ENCODE measurements at places on chromosomes 3 and 15.

DNA sequence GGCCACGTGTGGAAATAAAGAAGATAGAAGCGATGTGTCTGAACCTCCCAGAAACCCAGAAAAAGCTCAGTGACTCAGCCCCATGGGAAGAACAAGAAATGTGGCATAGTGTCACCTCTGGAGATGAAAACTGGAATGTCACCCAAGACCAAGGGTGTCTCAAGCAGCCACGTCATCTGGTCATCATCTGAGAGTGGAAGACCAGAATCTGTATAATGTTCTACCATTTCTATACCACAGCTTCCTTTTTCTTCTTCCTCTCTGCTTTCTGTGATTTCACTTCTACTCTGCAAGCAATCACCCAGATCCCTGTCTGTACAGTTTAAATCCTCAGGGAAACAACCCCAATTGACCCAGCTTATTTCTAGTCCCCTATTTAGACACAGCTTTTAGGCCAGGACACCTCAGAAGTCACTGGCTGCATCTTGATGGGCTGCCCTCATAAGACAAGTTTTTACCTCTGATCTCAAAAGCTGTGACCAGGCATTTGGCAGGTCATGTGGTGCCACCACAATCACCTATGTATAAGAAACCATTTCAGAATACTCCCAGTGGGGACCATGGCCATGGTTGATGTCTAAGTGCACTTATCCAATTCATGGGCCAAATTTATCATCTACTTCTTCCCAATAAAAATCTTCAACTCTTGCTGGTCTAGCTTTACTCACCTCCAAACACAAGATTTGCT, 278.5 kb upstream of the UMPS start:
- DNase-seq, result no peak

- no peak for DNase-seq
Observed at GRCh38 chr15:29557171-29557570, 265.1 kb downstream of the TJP1 start.

DNA sequence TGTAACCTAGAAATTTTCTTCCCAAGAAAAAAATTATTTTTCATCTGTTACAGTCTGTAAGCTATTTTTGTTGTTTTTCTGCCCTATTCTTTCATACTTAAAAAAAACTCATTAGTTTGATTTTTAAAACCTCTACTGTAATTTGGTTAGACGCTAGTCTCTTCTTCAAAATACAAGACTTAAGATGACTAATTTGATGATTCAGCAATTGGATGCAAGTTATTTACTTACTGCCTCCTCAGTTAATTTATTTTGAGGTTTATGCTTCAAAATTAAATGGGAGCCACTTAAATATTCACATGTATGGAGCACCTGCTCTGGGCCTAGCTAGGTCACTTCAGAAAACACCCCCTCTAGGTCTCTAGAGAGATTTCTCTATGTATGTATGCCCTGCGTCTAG, 132.4 kb downstream of the IQCH start:
- DNase-seq, result no peak

GRCh38 chr15:67707520-67708283, 117.6 kb upstream of the SKOR1 start:
- no peak for DNase-seq

DNA sequence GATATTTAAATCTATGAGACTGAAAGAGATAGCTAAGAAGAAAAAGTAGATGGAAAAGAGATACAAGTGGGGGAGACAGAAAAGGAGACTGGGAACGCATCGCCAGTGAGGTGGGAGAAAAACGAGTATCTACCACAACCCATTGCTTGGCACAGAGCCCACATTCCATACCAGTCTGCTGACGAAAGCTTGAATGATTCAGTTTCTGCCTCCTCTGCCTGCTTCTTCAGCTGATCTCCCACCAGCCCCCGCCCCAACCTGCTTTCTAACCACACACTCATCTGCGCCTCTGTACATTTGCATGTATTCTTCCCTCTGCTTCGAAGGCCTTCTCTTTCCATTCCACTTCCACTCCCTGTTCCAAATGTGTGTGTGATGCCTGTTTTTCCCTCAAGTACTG, 188.1 kb downstream of the USP13 start:
- DNase-seq, result no peak

DNA sequence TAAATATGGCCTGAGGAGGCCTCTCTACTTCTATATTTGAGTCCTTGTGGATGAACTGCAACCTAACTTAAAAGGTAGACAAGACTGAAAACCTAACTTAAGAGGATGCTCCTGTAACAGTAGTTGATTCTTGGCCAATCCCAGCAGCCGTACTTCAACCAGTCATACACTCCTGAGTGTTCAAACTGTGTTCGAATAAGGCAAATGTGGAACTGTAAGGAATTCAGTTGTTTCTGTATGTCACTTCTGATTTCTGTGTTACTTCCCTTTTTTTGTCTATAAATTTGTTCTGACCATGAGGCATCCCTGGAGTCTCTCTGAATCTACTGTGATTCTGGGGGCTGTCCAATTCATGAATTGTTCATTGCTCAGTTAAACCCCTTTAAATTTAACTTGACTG, 20.5 kb downstream of the GALK2 start:
- no peak for DNase-seq

DNA sequence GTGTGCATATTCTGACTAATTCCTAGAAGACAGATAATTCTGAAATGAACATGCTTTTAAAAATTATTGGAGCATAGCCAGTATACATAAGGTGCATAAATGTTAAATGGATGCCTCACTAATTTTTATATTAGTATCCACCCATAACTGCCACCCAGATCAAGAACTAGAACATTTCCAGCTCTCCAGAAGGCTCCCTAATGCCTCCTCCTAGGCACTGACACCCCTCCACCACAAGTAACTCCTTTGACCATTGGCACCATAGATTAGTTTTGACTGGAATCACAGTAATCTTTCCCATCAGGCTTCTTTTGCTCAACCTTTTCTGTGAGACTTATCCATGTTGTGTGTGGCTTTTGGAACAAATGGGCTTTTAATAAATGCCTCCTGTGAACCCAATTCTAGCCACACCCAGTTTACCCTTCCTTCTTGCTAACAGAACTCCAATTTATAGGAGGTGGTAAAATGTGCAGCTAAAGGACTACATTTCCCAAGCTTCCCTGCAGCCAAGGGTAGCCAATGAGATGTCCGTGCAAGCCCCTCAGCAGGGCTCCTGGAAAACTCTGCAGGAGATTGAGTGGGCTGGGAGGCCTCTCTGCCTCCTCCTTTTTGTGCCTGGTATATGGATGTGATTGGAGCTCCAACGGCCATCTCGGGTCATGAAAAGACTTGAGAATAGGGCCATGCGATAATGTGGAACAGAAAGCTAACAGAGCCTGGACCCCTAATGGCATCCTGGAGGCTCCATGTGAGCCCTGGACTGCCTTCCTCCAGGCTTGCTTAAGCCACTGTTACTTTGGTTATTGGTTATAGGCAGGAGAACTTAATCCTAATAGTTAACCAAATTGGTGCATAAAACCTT, 322.6 kb upstream of the TLE3 start:
- DNase-seq, result no peak

GRCh38 chr3:14283813-14284438, 105.3 kb downstream of the LSM3 start:
- DNase-seq, result no peak

- DNase-seq, result no peak
Observed at GRCh38 chr3:167114619-167115018, 265.5 kb downstream of the ZBBX start.

- no peak for DNase-seq
Observed at GRCh38 chr15:29939404-29939803, 117.1 kb upstream of the TJP1 start.

DNA sequence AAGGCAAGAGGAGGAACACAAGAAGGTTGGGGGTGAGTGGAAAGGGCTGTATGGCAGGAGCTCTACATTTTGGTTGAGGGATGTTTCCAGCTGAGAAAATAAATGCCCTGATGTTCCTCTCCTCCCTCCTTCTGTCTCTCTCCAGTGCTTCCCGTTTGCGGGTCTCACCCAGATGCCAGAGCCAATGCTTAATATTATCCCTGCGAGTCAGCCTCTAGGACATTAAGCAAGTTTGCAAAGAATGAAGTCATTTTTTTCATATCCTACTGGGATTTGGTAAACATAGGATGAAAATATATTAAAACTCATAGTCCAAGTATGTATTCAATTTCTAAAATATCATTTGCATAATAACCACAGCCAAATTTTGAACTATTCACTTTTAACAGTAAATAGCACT, 295.9 kb downstream of the CADM2 start:
- no peak for DNase-seq

GRCh38 chr3:123778991-123779622, 105.0 kb downstream of the MYLK start:
- DNase-seq, result no peak

DNA sequence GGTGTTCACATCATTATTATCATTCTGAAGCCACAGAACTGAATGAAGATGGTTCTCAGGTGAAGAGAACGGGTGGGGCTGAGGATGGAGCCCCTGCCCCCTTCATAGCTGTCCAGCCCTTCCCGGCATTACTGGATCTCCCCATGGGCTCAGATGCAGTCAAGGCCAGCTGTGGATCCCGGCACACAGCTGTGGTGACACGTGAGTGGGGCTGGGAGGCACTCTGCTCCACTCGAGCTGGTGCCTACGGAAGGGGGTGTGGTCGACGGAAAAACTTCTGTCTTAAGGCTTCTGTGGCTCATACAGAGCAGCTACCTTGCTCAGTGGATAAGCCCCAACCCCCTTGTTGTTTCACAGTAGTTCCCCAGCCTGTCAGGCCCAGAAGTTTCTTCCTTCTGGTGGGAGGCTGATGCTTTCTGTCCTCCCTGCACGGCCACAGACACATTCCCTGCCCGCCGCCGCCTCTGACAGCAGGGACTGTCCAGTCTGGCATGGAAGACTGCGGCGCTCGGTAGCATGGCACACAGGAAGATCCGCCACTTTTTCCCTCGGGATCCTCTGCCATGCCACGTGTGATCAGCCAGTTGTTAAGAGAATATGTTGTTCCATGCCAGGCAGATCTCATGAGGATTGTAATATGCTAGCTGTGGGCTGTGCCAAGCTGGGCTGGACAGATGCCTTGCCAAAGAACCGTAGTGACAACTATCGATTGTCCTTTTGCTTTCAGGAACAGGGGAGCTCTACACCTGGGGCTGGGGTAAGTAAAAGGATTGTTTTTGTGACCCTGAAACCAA, 5.8 kb downstream of the RCCD1 start:
- no peak for DNase-seq

GRCh38 chr15:48371961-48372360, 40.7 kb downstream of the DUT start:
- DNase-seq, result no peak

- DNase-seq, result peak; percentile 39
Observed at GRCh38 chr3:111668888-111669488, 73.8 kb upstream of the ZBED2 start.

DNA sequence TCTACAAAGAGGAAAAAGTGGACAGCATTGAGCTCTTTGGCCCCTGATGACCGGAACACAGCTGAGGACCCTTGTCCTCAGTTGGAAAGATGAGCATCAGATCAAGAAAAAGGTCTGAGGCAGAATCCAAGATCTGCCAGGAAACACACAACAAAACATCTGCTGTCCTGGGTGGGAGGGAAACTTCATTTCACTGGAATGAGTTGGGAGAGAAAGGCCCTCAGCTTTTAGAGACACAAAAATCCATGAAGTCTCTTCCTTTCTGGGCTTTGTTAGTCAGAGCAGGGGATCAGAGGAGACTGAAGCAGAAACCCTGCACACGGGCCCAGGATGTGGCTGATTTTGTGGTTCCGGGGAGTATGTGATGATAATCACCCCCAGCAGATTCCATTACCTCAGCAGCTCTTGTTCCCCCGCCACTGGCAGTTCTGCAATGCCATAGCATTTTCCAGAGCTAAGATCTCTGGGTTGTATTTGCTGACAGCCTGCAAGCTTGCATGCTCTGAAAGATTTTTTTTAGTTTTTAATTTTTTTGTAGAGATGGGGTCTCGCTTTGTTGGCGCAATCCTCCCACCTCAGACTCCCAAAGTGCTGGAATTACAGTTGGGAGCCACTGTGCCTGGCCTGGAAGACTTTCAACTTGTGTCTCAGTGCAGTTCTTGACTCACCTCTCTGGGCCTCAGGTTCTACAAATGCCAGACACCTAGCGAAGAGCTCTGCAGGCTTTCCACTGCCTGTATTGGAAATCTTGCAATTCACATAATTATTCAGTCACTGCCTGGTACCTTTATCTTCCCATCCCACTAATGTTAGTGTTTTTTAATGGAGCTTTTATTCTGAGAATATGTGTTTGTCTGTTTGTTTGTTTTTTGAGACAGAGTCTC, 5.8 kb upstream of the TATDN2 start:
- no peak for DNase-seq

DNA sequence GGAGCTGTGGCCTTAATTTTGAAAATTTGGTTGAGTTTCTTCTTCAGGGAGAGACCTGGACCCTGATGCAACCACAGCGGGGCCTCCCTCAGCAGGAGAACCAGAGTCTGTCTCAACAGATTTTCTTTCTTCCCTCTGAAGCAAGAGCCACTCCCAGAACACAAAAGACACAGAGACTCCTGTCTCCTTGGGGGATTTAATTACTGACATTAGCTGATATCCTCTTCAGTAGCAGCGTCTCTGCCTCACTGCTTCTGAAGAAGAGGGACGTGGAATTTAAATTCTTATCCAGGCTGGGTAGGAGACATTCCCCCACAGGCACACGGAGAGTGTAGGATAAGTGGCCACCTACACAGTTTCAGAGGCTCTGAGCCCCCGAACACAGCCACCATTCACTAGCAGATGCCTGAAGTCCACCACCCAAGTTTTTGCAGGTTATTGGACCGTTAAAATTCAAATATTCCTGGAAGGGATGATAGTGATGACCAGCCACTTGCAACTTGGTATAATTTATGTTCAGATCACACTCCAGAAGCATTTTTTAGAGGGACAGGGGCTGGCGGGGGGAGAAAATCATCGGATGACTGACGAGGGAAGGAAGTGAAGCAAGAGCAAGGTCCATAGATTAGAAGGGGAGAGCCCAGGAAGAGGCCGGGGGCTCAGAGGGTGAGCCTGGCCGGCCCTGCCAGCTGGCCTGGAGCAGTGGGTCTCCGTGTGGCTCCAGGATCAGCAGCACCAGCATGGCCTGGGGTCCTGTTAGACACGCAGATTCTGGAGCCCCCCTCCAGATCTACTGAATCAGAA, 109.7 kb downstream of the BDH1 start:
- no peak for DNase-seq

- DNase-seq, result no peak
Observed at GRCh38 chr3:64028754-64029153, 5.5 kb upstream of the PSMD6 start.

DNA sequence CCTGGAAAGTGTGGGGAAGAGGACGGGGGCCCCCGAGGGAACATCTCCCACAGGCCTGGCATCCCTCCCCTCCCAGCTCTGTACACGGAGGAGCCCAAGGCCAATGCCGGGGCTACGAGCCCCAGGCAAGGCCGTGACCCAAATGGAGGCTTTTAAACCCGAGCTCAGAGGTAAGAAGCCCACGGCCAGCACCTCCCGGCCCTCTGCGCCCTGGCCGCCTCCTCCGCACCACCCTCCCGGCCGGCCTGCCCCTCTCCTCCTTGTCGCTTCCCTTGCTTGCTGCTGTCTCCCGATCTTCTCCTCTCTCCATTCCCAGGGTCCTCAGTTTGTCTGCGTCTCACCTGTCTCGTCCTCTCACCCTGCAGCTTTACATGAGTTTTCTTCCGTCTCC, 1.3 kb downstream of the MUC4 start:
- DNase-seq, result no peak
